Esophagus muscularis mucosa (tissue), 4 donors: ENCODE measurements at places on chromosomes 7 and 10.

DNA sequence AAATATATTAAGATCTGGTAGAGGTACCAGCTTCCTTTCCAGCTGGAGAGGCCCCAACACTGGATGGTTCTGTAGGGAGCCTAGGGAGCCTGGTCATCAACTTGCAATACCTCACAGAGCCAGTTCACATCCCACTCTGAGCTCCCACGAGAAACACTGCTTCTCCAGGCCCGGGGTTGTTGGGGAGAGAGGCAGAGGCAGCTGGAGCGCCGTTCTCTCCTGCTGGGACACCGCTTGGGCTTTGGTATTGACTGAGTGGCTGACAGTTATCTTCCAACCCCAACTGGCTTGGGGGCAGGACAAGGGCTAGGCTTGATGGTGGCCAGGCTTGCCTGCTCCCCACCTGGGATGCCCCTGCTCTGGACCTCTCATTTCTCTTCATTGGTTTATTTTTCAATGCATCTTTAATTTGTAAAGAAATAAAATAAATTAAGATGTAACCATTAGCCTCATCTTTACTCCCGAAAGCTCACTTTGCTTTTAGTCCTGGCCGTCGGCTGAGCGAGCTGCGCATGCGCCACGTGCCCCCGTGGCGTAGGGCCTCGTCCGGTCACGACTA lies 10.0 kb upstream of the CHCHD1 start:
- DNase-seq: peak; percentile 95

- DNase-seq: no peak
Measured at GRCh38 chr7:106731187-106731586, 70.2 kb upstream of the CCDC71L start.

DNA sequence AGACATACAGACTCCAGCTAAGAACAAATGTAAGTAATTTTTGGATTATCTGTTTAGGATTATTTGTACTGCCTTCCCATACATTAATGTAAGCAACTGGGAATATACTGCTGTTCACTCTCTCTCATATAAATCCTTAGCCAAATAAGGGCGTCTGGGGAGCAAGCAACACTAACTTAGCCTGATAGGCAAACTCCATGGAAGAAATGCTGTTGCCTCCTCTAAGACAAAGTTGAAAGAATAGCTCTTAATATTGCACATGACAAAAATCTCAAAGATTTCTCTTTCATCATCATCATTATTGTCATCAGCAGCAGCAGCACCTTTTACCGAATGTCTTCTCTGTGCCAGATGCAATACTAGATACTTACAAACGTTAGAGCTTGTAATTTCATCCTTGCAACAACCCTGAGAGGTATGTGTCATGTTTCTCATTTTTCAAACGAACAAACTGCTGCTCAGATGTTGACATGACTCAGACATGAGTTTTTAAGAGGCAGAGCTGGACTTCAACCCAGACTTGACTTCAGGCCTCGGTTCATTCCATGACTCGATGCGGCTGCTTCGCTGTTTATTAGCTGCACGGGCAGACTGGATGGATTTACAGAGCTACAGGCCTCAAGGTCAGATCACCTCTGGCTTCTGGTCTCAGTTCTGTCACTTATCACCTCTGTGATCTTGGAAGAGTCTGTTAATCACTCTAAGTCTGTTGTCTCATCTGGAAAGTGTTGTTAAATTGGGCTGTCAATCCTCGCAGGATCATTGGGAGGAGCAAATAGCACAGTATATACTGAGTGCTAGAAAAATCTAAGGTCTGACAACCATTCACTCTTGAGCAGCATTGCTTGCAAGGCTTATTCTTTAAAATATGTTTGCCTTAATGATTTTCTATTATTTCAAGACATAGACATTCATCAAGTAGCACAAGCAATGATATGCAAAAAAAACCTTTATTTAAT lies 126.3 kb upstream of the CELF2 start:
- DNase-seq: no peak

GRCh38 chr7:73606801-73607691 lies 17.3 kb downstream of the MLXIPL start:
- no peak for DNase-seq

GRCh38 chr7:68015122-68015977 lies 1018.7 kb downstream of the TYW1 start:
- DNase-seq: no peak

DNA sequence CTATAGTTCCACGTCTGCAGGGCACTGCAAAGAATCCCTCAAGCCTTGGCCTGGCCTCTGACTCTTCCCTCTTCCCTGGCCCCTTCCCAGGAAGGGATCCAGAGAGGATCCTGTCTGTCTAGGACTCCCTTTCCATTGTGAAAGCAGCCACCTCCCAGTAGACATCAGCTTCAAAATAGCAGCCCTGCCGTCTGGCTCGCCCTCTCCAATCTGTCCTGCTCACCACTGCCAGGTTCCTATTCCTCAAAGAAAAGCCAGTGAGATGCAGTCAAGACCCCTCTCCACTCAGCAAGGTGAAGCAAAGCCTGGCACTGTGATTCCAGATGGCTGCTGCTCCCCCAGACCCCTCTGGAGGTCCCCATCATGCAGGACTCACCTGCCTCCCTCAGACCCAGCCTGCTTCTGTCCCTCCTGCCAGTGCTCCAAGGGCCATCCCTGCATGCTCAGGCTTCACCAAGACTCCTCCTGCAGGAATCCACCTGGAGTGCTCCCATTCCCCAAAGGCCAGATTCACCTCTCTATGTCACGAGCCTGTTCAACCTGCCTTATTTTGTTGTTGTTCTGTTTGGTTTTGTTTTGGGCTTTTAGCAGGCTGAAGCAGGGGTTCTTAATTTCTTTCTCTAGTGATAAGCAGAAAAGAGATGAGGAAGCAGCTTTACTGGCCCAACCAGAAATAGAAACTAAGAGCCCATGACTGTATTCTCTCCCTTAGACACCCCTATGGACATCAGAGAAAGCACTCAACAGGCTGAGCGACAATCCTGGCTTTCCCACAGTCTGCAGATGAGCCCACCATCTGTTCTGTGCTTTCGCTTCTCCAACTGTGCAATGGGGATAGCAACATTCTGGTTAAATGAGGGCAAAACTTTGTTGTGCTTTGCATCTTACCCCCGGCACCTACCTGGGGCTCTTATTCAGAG lies 305.1 kb downstream of the GRID1 start:
- no peak for DNase-seq

DNA sequence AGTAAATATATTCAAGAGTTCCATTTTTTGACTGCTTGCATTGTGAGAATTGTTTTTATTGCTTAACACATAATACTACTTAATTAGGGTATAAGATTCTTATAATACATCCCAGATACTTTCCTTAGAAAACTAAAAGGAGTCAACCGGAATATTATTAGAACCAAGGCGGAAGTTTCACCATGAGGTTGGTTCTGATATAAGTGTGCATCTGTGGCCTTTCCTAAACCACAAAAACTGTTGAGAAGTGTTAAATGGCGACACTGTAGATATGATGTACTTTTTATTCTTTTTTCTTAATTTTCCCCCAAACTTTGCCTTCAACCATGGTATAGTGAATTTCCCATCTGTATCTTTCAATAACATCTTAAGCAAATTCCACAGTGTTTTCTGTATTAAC lies 32.3 kb upstream of the INHBA start:
- no peak for DNase-seq

DNA sequence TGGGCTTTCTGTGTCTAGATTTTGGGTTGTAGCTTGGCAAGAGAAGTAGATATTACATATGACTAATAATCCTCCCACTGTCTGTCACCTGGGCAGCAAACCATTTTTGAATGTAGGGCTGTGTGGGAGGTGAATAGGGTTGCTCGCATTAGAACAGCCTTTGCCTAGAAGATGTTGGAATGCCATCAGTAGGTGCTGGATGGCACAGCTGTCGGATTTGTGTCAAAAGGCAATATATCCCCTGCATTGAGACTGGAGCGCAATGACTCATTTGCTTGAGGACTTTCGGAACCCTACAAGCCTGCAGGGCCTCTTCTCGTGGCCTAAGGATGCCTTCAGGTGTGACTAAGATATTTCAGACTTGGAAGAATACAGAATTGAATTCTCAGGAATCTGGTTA lies 323.8 kb downstream of the GPR158 start:
- DNase-seq: no peak

- DNase-seq: no peak
Measured at GRCh38 chr7:90244565-90244908, 437 bp upstream of the CFAP69 start.

- no peak for DNase-seq
Measured at GRCh38 chr10:128005858-128006257, 99.0 kb downstream of the PTPRE start.
